Memory B cell (primary cell): ENCODE measurements at places on chromosomes 5 and 9.

- DNase-seq, result no peak
These were observed 75.1 kb upstream of the RGMB start for GRCh38 chr5:98698359-98698758.

DNA sequence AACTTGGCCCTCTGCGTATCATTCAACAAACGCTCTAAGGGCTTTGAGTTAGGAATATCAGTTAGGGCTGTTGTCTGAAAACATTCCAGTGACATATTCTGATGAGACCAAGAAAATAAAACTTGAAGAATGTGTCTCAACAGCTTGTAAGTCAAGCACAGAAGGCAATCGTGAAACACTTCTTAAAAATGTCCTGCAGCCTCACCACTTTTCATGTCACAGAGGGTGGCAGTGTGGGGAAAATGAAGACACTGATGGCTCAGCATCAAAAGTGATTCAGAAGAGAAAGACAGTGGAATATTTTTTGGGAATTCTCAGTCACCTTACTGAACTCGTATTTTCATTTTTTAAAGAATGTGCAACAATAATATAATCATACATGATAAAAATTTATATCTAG is 247.3 kb downstream of the CTNND2 start:
- no peak for DNase-seq

GRCh38 chr5:161547406-161547737 is 847 bp upstream of the GABRB2 start:
- no peak for DNase-seq

- no peak for DNase-seq
These were observed 362.7 kb upstream of the RFX3 start for GRCh38 chr9:3888497-3888858.

DNA sequence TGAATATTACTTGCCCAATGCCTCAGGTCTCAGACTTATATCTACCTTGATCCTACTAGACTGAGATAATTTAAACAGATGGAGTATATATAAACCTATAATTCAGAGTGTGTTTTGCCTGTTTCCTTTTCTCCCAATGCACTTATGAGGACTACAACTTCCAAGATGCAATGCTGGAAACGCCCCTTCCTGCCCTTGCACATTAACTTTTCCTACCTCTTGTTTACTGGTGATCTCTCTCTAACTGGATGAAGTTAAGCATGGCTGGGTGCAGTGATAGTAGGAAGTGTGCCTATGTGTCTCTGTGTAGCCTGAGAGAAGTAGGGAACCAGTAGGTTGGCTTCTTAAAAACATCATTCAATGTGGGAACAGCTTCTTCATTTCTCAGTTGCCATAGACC is 115.2 kb downstream of the SVEP1 start:
- no peak for DNase-seq

DNA sequence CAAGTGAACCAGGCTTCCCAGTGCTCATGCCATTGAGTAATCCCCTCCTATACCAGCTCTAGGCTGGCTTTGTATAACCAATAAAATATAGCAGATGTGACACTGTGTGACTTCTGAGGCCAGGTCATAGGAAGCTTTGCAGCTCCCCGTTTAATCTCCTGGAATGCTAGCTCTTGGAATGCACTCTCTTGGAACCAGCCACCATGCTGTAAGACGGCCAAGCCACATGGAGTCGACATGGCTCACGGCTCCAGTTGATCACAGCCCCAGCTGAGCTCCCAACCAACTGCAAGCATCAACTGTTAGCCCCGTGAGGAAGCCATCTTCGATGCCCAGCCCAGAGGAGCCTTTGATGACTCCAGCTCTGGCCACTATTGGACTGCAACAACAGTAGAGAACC is 74.5 kb downstream of the SH3TC2 start:
- DNase-seq, result no peak

GRCh38 chr5:111574311-111574710 is 62.0 kb upstream of the STARD4 start:
- DNase-seq, result no peak

GRCh38 chr5:178209334-178210072 is 5.2 kb downstream of the HNRNPAB start:
- DNase-seq, result no peak

DNA sequence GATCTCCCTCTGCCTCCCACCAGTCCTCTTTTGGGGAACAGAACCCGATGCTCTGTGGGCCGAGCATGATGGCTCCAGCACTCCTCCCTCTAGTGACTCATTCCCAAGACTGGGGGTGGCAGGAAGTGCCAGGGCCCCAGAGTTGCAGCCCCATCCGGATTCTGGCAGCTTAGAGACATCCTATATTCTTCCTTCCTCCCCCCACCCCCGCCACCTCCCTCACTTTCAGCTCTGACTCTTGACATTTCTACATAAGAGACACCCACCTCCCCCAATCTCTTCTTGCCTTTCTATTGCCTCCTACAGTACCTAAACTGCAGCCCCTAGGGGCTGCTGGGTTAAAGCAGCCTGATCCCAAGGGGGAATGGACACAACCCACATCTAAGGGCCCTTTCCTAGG is 47.1 kb upstream of the MATR3 start:
- no peak for DNase-seq

DNA sequence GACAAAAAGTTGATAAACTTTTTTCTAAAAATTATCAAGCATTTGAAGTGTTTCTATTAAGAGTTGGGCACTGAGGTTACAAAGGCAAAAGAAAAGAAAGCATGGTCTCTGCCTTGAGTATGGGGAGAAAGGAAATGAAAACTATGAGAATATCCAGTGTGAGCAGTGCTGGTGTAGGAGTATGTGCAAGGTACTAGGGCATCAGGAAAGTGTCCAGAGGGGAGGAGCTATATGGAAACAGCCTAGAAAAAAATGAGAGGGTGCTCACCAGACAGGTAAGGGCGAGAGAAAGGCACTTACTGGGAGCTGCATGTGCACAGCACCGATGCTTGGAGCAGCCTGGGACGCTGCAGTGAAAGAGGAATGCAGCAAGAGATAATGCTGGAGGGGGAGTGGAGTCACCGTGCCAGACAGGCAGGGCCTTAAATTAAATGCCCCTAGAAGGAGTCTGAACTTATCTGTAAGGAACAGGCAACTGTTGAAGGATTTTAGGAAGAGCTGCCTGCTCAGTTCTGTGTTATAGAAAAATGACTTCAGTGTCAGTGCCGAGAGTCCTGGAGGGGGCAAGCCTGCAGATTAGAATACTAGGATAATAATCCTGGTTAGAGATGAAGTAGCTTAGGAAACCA is 14.0 kb downstream of the MCC start:
- no peak for DNase-seq

DNA sequence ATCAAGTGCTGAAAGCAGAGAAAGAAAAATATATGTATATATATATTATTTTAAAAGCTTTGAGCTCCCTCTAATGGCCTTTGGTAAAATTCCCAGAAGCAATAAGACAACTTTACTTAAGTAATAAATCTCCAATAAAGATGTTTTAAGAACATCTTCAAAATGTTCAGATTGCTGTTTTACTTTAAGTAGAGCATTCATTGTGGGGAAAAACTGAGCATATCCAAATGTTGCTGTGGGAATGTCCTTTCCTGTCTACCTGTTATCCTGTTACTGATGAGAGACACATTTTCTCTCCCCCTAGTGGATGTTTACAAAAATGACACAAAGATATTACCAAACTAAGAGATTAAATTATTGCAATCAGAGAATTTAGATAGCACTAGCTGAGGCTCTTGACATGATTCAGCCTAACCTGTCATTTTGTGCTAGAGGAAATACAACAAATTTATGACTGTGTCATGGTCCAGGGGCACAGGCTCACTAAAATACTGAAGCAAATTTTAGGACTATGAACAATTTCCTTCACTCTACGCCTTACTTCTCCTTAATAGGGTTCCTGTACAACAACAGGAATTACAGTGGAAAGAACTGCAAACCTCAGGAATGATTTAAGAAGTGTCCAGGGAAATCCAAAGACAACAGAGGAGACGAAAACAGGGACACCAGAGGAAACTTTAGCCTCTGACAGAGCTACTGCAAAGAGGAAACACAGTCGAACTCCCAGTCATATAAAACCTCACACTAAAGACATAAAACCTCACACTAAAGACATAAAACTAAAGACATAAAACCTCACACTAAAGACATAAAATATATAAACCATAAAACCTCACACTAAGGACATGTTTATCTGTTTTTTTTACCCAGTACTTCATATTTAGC is 24.3 kb upstream of the PRRC1 start:
- no peak for DNase-seq

GRCh38 chr5:101561018-101561417 is 657.9 kb upstream of the ST8SIA4 start:
- DNase-seq, result no peak

DNA sequence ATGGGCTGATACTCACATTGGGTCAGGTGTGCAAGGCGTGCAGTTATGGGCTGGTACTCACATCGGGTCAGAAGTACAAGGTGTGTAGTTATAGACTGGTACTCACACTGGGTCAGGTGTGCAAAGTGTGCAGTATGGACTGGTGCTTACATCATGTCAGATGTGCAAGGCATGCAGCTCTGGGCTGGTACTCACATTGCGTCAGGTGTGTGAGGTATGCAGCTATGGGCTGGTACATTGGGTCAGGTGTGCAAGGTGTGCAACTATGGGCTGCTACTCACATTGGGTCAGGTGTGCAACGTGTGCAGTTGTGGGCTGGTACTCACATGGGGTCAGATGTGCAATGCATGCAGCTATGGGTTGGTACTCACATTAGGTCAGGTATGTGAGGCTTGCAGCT is 213.8 kb downstream of the SEMA5A start:
- no peak for DNase-seq

DNA sequence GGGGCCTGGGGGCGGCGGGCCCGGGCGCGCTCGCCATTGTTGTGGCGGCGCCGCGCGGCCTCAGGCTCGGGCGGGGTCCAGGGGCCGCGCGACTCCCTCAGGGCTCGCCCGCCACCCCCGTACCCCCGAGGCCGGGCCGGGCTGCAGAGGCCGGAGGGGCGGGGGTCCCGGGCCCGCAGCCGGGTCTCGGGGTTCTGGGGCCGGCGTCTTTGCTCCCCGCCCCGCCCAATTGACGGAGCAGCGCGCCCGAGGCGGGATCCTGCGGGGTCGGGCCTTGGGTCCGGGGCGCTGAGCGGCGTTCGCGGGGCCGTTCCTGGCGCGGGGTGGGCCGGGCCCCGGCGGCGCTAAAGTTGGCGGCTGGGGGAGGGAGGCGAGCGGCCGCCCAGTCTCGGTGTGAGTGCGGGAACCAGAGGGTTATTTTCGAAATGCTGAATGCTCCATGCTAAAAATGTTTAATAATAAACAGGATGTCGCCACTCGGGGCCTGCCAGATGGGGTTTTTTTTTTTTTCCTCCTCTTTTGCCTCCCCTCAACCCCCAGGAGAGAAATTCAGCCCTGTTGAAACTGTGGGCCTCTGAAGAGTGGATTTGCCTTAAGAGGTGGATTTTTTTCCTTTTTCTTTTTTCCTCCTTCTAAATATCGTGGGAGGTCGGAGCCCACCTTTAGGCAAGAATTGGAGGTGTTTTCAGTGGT is 724 bp downstream of the PRRC2B start:
- DNase-seq, result peak; percentile 66

DNA sequence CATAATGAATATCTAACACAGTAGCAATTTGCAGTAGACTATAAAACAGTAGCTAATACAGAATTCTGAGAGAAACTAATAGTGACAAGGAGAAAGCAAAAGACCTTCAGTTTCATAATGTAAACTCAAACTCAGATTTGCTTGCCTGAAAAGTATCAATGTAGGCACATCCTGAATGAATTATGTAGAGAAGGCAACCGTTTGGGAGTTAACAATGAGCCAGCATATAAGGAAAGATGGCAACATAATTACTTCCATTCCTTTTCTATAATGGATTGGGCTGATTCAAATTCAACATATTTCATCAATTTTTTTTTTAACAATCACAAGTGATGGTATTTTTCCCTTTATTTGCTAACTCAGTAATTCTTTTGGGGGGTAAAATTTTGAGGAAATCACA is 261.6 kb downstream of the SEMA5A start:
- DNase-seq, result no peak

DNA sequence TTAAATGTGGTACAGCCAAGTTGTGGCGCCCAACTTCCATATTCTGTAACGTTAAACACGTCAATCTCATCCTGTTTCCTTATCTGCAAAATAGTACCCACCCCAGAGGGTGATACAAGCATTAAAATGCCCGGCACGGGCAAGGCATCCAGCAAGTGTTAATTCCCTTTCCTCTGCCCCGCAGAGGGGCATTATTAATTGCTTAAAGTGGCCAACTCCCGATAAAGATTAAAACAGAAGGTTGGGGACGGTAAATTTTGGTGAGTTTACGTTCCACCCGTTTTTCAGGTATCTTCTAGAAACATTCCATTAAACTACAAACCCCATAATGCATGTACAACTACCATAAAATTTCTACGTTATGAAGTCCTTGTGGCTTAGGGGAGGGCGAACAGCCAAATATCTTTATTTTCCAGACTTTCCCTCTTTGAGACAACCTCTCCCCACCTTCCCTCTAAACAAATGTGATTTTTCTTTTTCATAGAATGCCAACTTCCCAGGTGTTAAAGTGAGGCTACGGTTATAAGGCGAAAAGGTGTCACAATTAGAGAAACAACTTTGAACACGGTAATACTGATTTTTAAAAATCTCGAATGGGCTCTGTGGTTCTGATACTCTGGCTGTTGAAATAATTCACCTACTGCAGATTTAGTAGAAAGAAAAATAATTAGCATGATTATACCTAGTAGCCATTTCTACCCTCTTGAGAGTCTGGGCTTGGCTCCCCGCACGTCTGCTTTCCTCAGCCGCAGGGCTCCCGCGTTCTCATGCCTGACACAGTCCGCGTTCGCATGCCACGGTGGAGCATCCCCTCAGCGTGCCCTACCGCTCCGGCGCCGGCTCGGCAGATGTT is 1.2 kb upstream of the GPBP1 start:
- peak; percentile 29 for DNase-seq

DNA sequence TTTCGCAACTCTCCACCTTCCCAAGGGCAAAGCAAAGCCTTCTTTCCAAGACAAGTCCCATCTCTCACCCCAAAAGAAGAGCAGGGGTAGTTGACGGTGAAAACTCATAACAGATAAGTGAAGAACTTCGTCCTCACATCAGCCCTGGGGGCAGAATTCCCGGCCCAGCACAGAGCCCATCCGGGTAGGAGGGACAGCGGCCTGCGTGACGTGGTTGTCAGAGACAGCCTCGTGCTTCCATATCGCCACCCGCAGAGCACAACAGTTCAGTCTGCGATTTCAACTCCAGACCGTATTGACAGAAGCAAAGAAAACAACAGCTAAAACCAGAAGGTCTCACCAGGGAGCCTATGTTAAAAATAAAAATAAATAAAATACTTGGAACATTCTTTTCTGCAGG is 273.2 kb downstream of the SYK start:
- no peak for DNase-seq

DNA sequence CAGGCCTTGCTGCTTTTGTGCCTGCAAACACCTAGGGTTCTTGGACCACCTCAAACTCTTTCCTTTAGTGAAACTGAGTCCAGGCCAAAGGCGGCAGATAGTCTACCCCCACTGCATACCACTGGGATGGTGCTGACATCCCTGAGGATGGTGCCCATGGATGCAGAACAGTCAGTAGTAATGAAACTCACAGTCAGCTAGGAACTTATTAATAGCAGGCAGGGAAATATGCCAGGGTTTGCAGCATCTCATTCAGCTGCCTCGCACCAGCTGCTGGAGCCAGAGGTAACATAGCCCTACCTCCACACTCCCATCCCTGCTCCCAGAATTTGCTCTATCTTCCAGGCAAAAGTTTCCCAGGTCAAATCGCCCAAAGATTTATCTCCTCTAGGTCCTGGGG is 189.1 kb downstream of the SREK1 start:
- no peak for DNase-seq

GRCh38 chr5:16935231-16936149 is 598 bp downstream of the MYO10 start:
- DNase-seq, result peak; percentile 16
